Ovary (tissue), 10 donors: ENCODE measurements at places on chromosomes 4 and X. TPM values are rescaled to one million over a fixed set of nuclear protein-coding genes. Genes with fewer than 3 reads are reported as not detected.

GRCh38 chr4:158912390-158912789 lies 143.6 kb downstream of the FNIP2 start:
- H3K36me3 ChIP-seq: no peaks in the 10 kb centered on the region
- DNase-seq: no peak
- no peaks in the 10 kb centered on the region for H3K4me1 ChIP-seq
- no peak overlapping the region for H3K4me3 ChIP-seq

Gene C4orf54
- 0.08 TPM for total RNA-seq

DNA sequence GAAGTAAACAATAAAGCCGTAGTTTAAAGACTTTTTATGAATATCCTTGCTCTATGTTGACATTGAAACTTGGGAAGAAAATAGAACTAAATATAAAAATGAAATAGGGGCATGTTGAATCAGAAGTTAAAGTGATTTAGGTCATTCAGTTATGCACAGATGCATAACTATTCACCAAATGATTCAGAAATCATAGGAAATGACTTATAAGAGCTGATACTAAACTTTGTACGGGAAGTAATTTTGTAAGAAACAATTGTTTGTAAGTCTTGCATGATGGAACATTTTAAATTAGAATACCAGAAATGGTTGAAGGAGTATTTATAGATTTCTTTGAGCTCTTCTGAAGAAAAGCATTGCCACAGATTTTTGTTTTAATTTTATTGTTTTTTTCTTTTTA lies 246.5 kb downstream of the CPE start:
- H3K27ac ChIP-seq: no peak overlapping the region
- no peaks in the 10 kb centered on the region for H3K27me3 ChIP-seq
- H3K4me1 ChIP-seq: no peaks in the 10 kb centered on the region
- no peaks in the 10 kb centered on the region for H3K36me3 ChIP-seq

- no peak overlapping the region for H3K27ac ChIP-seq
- H3K36me3 ChIP-seq: no peaks in the 10 kb centered on the region
- peaks cover 4% of the 10 kb centered on the region for H3K4me1 ChIP-seq
- no peak overlapping the region for H3K4me3 ChIP-seq
Observed at GRCh38 chrX:77742788-77743476, 43.1 kb downstream of the ATRX start.

DNA sequence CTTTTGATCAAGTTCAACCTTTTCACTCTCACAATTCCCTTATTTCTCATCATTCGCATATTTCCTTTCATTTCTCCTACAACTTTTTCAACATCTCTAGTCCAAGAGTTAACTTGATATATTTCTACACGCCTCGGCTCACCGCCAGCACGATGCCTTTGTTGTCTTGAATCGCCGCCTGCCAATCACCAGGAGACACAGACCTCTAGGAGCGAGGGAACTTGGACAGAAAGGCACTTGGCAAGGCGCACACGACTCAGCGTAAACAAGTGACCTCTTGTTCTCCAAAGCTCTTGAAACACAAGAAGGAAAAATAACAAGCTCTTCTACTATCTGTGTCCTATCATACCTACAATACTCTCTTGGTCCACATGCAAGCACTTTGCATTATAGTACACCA lies 27.1 kb upstream of the RBMX start:
- H3K36me3 ChIP-seq: no peaks in the 10 kb centered on the region
- DNase-seq: no peak
- H3K4me1 ChIP-seq: no peaks in the 10 kb centered on the region
- H3K27me3 ChIP-seq: no peaks in the 10 kb centered on the region

DNA sequence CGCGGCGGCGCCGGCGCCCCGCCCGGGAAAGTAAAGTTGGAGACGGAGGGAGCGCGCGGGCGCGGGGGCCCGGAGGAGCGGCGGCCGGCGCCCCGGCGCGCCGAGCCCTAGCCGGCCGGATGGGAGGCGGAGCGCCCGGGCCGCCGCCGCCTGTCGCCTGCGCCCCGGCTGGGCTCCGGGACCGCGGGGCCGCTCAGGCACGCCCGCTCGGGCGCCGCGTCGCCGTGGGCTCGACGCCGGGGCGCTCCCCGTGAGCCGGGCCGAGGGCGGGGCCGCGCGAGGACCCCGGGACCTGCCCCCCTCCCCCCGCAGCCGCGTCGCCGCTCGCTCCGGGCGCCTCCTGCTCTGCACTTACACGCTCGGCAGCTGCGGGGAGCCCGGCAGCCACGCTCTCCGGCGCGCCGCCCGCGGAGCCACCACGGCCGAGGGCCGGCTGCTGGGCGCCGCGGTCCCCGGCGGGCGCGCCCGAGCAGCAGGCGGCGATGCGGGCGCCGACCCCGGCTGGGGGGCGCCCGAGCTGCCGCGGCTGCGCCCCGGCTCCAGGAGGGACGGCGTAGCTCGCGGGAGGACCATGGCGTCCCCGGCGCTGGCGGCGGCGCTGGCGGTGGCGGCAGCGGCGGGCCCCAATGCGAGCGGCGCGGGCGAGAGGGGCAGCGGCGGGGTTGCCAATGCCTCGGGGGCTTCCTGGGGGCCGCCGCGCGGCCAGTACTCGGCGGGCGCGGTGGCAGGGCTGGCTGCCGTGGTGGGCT lies at the start of gene ADRA2C:
Gene ADRA2C (plus strand): TSS at position 350 of the 749 bp plus-strand sequence. CDS start 222 bp downstream, at position 572.
- no peaks in the 10 kb centered on the region for H3K27me3 ChIP-seq
- H3K27ac ChIP-seq: no peak within 1 kb of the TSS
- H3K4me1 ChIP-seq: no peaks in the 10 kb centered on the region
- H3K4me3 ChIP-seq: peak within 1 kb of the TSS; percentile 32
- H3K36me3 ChIP-seq: no peaks in the 10 kb centered on the region
- no peak for DNase-seq

DNA sequence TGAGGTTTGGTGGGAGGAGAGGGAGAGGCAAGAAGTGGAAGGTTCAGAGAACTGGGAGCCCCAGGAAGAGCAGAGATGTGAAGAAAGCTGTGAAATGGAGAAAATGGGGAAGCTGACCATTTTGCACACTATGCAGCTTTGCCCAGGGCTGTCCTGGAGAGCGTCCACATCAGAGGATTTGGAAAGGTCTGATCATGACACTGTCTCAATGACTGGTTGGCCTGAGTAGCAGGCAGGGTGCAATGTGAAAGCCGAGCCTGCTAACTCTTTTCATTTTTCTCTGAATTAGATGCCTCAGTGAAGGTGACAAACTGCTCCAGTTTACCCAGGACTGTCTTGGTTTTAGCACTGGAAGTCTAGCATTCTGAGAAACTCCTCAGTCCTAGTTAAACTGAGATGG lies 330.1 kb upstream of the RPS6KA3 start:
- H3K4me3 ChIP-seq: no peak overlapping the region
- DNase-seq: no peak
- no peaks in the 10 kb centered on the region for H3K36me3 ChIP-seq
- no peaks in the 10 kb centered on the region for H3K27me3 ChIP-seq
- no peaks in the 10 kb centered on the region for H3K4me1 ChIP-seq

Gene PPARGC1A
- 2.4 TPM for total RNA-seq

Gene GPAT3
- total RNA-seq: 9.0 TPM

DNA sequence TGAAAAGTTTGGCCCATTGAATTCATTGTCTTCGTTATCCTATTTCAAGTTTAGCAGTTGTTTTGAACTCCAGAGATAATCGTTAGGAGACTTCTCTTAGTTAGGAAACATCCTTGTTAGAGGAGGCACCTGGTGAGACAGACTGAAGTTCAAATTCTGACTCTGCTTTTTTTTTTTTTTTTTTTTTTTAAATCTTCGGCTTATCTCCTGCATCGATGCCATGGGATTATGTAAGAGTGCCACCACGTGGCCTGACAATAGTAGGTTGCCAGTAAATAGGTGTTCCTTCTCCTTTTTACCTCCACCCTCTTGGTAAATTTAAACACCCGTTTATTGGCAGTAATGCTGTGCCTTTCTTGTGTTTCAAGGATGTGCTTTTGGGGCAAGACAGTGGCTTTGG lies 149.3 kb downstream of the SOWAHB start:
- H3K27me3 ChIP-seq: no peaks in the 10 kb centered on the region
- no peaks in the 10 kb centered on the region for H3K36me3 ChIP-seq
- no peak overlapping the region for H3K4me3 ChIP-seq
- peaks cover 4% of the 10 kb centered on the region for H3K4me1 ChIP-seq
- H3K27ac ChIP-seq: no peak overlapping the region
- DNase-seq: no peak

Gene VEGFC
- total RNA-seq: 3.2 TPM

GRCh38 chr4:41146716-41147506 lies 67.4 kb downstream of the APBB2 start:
- H3K4me1 ChIP-seq: peaks cover 23% of the 10 kb centered on the region
- no peak overlapping the region for H3K4me3 ChIP-seq
- H3K27me3 ChIP-seq: no peaks in the 10 kb centered on the region
- H3K27ac ChIP-seq: peak overlapping the region; percentile 11
- DNase-seq: no peak

Gene MAPK10
- 41.0 TPM for total RNA-seq

Gene PRR32
- total RNA-seq: not detected

Gene TCP11X2
- not detected for total RNA-seq

DNA sequence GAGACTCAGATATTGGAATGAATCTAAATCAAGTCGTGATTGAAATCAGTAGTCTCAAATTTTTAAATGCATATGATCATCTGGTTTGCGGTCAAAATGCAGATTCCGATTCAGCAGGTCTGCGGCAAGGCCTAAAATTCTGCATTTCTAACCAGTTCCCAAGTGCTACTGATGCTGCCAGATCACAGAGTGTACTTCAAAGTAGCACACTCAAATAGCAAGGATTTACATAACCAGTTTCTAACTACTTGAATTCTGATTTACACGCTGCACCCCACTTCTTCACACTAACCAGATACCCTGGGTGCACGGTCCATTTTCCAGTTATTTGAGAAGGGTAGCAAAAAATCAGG lies 752 bp downstream of the MBTPS2 start:
- H3K4me3 ChIP-seq: peak overlapping the region; percentile 49
- H3K4me1 ChIP-seq: no peaks in the 10 kb centered on the region
- DNase-seq: no peak
- peak overlapping the region; percentile 58 for H3K27ac ChIP-seq

Gene RTL3
- 0.12 TPM for total RNA-seq

DNA sequence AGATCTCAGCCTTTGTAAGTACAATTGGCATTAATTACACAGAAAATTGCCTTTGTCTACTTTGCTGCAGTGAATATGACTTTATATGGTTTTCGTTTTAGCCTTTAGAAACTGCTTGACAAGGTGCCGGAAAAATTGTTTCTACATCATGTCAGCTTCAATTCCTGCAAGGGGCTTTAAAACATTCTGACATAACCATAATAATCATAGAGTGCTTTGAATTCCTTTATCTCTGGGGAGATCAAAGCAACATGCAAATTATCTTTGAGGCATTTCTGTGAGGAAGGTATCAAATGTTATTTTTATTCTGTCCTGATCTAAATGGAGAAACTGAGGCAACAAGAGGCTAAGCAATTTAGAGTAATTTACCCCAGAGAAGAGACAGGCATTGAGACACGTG lies 57.8 kb downstream of the MMRN1 start:
- no peaks in the 10 kb centered on the region for H3K36me3 ChIP-seq
- no peaks in the 10 kb centered on the region for H3K4me1 ChIP-seq
- H3K4me3 ChIP-seq: no peak overlapping the region
- no peak for DNase-seq
- H3K27ac ChIP-seq: no peak overlapping the region
- H3K27me3 ChIP-seq: no peaks in the 10 kb centered on the region

DNA sequence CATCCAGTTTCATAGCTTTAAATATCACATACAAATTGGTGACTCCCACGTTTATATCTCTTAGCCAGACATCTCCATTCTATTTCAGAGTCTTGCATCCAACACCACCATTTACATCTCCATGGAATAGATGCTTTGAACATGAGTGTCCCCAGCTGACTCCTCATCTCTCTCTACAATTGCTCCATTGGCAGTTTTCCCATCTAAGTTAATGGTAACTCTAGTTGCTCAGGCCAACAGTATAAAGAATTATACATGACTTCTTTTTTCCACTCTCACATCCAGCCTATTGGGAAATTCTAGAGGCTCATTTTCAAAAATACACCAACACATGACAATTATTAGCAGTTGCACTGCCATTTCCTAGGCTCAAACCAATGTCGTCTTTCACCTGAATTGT lies 388.2 kb downstream of the STIM2 start:
- no peaks in the 10 kb centered on the region for H3K36me3 ChIP-seq
- no peaks in the 10 kb centered on the region for H3K27me3 ChIP-seq
- H3K4me3 ChIP-seq: no peak overlapping the region

Gene CSAG1
- total RNA-seq: not detected

Gene CTAG2
- not detected for total RNA-seq

GRCh38 chr4:7752649-7753048 lies 187.0 kb downstream of the AFAP1 start:
- H3K27me3 ChIP-seq: no peaks in the 10 kb centered on the region
- no peak overlapping the region for H3K4me3 ChIP-seq
- no peaks in the 10 kb centered on the region for H3K36me3 ChIP-seq
- peaks cover 7% of the 10 kb centered on the region for H3K4me1 ChIP-seq
- H3K27ac ChIP-seq: no peak overlapping the region

GRCh38 chr4:110164856-110165255 lies 33.6 kb downstream of the ELOVL6 start:
- H3K4me3 ChIP-seq: no peak overlapping the region
- H3K27ac ChIP-seq: no peak overlapping the region
- H3K36me3 ChIP-seq: no peaks in the 10 kb centered on the region
- H3K4me1 ChIP-seq: no peaks in the 10 kb centered on the region
- H3K27me3 ChIP-seq: no peaks in the 10 kb centered on the region
- DNase-seq: no peak

- H3K27me3 ChIP-seq: no peaks in the 10 kb centered on the region
- no peaks in the 10 kb centered on the region for H3K4me1 ChIP-seq
- H3K36me3 ChIP-seq: no peaks in the 10 kb centered on the region
- no peak overlapping the region for H3K4me3 ChIP-seq
Observed at GRCh38 chrX:115058276-115058675, 40.9 kb upstream of the IL13RA2 start.

Gene CFAP299
- total RNA-seq: not detected

Gene USP53
- 19.6 TPM for total RNA-seq

DNA sequence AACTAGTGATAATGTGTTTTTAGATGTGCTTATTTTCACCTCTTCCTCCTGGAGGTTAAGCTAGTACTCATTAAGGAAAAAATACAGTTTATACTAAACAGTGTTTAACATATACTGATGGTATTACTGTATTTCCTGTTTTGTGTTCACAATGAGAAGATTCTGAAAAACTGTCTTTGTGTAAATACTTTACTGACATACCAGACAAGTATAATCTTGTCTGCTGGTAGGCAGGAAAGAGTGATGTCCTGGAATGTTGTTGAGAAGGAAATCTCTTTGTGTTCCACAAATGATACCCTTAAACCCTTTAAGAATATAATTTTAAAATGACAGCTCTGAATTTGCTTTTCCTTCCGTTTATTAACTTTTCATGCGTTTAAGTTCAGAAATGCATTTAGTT lies 205.5 kb upstream of the NUDT6 start:
- H3K36me3 ChIP-seq: no peaks in the 10 kb centered on the region
- H3K4me3 ChIP-seq: no peak overlapping the region
- no peak for DNase-seq

Gene TMEM131L
- 12.0 TPM for total RNA-seq

DNA sequence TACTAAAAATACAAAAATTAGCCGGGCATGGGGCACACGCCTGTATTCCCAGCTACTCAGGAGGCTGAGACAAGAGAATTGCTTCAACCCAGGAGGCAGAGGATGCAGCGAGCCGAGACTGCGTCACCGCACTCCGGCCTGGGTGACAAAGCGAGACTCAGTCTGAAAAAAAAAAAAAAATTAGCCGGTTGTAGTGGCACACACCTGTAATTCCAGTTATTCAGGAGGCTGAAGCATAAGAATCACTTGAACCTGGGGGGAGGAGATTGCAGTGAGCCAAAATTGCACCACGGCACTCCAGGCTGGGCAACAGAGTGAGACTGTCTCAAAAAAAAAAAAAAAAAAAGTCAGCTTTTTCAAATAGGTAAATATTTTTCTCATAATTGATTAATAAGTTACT lies 71.9 kb downstream of the WDFY3 start:
- DNase-seq: no peak
- no peak overlapping the region for H3K27ac ChIP-seq
- no peaks in the 10 kb centered on the region for H3K4me1 ChIP-seq
- no peaks in the 10 kb centered on the region for H3K27me3 ChIP-seq
